Large intestine (tissue), 12 donors: ENCODE measurements at places on chromosomes 5 and 9. TPM values are rescaled to one million over a fixed set of nuclear protein-coding genes. Genes with fewer than 3 reads are reported as not detected.

Gene RANBP17
- 5.8 TPM for polyA plus RNA-seq

Gene MRNIP
- polyA plus RNA-seq: 39.4 TPM

Gene SLC6A7
- 5.7 TPM for polyA plus RNA-seq

Gene SLIT3
- 18.3 TPM for polyA plus RNA-seq

Gene FOXD1
- 0.04 TPM for polyA plus RNA-seq

Gene SIT1
- 0.78 TPM for polyA plus RNA-seq

Gene SLC9A3
- 203 TPM for polyA plus RNA-seq

Gene TAS2R1
- not detected for polyA plus RNA-seq

Gene MLANA
- polyA plus RNA-seq: 0.54 TPM

Gene ADGRV1
- polyA plus RNA-seq: 3.0 TPM

Gene SPAG8
- 1.4 TPM for polyA plus RNA-seq
